H9 (cell line): ENCODE measurements at places on chromosomes 5 and 9.
A peak's percentile ranks its signal among the peaks of the same experiment; 100 is the strongest.

GRCh38 chr9:19511694-19512093 is 102.9 kb downstream of the ACER2 start:
- no peak for DNase-seq

GRCh38 chr9:98281281-98281680 is 25.8 kb upstream of the TBC1D2 start:
- no peak for DNase-seq

DNA sequence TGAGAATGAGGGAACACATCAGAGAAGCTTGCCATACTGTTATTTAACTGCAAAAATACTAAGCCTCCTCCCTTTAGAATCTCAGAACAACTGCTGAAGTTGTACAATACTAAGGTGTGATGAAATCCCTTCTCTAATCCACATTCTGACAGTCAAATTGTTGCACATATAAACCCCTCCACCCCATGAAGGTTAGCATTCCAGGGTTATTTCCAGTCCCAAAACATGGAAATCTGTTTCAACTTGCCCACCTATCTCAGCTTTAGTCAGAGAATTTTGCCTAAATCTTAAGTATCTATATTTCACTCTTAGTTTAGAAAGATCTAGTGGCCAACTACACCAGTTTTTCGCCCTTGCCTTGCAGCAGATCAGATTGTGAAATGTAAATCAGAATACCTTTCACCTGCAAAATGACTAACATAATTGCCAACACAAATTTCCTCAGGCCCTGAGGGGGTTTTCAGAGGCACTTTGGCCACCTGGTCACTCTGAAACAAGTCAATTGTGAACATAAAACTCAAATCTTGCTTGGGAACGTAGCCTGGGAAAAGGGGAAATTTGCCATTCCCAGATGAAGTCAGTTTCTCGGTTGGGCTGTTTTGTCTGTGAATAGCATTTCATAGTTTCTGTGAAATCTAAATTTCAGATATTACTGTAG is 93.9 kb downstream of the EFNA5 start:
- DNase-seq, result no peak

DNA sequence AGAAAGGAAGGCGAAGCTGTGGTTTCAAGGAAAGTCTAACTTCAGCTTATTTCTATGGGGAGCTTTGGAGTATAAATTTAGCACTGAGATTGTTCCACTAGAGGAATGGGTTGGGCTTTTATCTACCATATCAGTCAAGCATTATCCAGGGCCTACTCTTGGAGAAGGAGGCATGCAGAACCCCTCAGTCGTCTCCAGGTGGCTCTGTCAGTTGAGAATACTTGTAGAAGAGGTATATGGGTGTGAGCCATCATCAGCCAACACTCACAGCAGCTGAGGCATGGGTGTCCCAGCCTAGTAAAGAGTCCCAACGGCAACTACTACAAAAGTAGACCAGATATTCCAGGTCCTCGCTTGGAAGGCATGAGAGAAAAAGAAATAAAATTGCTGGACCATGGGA is 548.5 kb upstream of the GRAMD2B start:
- no peak for DNase-seq

GRCh38 chr9:126523611-126524111 is 90.1 kb upstream of the LMX1B start:
- DNase-seq, result no peak

DNA sequence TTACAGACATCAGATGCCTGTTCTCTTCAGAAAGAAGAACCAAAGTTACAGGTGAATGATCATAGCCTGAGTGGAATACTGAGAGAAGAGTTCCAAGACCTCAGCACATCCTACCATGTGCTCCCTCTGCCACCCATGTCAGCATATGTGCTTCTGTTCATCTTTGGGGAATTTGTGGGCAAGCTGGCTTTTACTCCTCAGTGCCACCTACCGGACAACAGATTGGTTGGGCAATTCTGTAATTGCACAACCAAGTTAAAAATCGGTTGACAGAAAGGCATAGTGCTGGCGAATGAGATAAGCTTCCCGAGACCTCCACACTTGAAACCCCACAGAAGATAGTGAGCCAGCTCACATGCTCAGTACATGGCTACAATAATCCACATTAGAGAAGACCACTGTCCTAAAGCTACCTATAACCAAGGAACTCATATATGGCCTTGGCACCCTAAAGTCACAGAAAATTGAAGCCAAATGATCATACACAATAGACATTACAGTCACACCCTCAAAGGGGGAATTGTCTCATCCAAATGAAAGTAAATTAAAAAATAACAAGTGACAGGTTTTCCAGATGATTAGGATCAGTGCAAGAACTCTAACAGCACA is 1238.0 kb upstream of the NUDT12 start:
- DNase-seq, result peak; percentile 40
